ENCODE measurements at places on chromosomes 7 and 10. TPM values are rescaled to one million over a fixed set of nuclear protein-coding genes. Genes with fewer than 3 reads are reported as not detected.

DGKB gene
- total RNA-seq: not detected

SLC29A4 gene
- 0.46 TPM for total RNA-seq

PRLHR gene
- not detected for total RNA-seq

RHOBTB1 gene
- total RNA-seq: 3.4 TPM

ITGB8 gene
- total RNA-seq: 12.3 TPM

TBX20 gene
- not detected for total RNA-seq

PRRT4 gene
- total RNA-seq: 0.28 TPM

SYT15B gene
- not detected for total RNA-seq

KAZALD1 gene
- 0.32 TPM for total RNA-seq

GPC2 gene
- 1.4 TPM for total RNA-seq

SAMD9L gene
- 7.6 TPM for total RNA-seq

CYP2C9 gene
- total RNA-seq: not detected

MYL10 gene
- not detected for total RNA-seq

WDFY4 gene
- total RNA-seq: not detected

SUN3 gene
- not detected for total RNA-seq

FXYD4 gene
- total RNA-seq: not detected

All from foreskin keratinocyte (primary cell).